ENCODE measurements at places on chromosomes 11 and 22.

GRCh38 chr11:89067264-89067663 lies 1.5 kb upstream of the GRM5 start:
- DNase-seq: no peak

DNA sequence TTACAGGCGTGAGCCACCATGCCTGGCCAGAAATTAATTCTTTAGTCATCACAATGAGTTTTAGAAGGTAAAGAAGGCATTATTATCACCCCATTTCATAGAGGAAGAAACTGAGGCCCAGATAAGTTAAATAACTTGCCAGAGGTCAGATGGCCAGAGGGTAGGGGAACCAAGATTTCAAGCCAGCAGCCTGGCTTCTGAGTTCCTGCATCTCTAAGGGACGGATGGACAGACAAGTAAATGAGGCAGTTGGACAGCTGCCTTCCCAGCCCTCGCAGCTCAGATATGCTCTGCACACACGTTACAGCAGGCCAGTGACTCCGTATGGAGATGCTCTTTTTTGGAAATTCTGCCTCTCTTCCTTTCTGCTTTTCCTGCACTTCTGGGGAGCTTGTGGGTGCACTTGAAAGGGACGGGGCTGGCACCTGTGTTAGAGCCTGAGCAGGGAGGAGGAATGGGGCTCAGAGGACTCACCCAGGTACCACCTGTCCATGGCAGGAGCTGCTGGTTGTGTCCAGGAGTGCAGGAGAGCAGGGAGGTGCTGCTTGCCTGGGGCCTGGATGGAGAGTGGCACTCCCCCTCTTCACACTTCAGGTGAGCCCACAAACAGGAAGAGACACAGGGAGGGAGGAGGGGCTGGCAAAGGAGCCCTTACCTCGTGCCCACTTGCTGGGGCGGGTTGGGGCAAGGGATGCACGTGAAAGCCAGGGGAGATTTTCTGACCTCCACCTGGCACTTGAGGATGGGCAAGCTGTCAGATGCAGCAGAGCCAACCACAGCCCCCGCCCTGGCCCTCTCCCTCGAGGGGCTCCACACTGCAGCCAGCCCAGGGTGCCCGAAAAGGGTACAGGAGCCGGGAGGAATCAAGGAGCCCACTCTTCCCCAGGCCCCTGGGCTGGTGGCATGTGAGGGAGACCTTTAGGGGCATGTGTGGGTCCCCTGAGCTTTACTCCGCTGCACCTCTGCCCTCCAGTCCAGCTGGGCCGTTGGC lies 3.3 kb upstream of the FXYD2 start:
- peak; percentile 54 for DNase-seq

- no peak for DNase-seq
Observed at GRCh38 chr11:113251281-113251680, 63.1 kb upstream of the TTC12 start.

- no peak for DNase-seq
Observed at GRCh38 chr11:12474871-12475270, 97.5 kb downstream of the PARVA start.

- no peak for DNase-seq
Observed at GRCh38 chr11:36056160-36056751, 112.4 kb downstream of the LDLRAD3 start.

DNA sequence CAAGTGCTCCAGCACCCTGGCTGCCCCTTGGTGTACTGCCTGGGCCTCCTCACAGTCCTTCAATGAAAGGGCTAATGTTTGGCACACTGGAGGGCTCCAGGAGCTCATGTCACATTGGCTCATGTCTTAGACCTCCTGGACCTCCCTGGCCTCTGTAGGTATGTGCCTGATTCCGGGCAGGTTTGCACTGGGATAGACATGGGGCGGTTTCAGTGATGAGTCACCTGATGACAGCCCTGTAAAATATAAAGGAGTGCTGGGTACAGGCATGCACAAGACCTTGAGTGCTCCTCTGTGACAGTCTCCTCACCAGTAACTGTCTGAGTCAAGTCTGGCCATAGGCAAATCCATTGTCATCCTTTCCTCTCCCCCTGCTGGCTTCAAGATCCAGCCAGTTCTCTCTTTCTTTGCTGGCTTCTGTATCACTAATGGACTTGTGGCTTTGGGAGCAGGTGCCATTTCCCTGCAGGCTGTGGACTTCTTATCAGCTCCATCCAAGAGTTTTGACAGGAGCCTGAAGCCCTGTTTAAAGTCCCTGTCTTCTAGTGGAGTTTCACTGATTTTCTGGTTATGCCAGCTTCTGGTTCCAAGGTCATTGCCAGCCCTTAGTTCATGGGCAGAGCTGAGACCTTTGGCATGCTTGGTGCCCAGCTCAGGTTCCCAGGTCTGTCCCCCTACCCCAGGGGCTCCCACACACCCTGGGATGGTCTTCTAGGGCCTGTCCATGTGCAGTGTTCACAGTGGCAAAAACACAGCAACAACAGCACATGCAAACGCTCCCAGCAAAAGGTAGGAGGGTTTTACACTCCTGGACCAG lies 22.7 kb upstream of the P2RY2 start:
- DNase-seq: no peak

- DNase-seq: no peak
Observed at GRCh38 chr11:32630844-32631243, 47.2 kb downstream of the EIF3M start.

- no peak for DNase-seq
Observed at GRCh38 chr11:6206456-6207180, 1.3 kb downstream of the C11orf42 start.

- no peak for DNase-seq
Observed at GRCh38 chr11:56380120-56380519, 4.7 kb downstream of the OR8U1 start.

- no peak for DNase-seq
Observed at GRCh38 chr11:72781063-72781312, 12.9 kb downstream of the STARD10 start.

DNA sequence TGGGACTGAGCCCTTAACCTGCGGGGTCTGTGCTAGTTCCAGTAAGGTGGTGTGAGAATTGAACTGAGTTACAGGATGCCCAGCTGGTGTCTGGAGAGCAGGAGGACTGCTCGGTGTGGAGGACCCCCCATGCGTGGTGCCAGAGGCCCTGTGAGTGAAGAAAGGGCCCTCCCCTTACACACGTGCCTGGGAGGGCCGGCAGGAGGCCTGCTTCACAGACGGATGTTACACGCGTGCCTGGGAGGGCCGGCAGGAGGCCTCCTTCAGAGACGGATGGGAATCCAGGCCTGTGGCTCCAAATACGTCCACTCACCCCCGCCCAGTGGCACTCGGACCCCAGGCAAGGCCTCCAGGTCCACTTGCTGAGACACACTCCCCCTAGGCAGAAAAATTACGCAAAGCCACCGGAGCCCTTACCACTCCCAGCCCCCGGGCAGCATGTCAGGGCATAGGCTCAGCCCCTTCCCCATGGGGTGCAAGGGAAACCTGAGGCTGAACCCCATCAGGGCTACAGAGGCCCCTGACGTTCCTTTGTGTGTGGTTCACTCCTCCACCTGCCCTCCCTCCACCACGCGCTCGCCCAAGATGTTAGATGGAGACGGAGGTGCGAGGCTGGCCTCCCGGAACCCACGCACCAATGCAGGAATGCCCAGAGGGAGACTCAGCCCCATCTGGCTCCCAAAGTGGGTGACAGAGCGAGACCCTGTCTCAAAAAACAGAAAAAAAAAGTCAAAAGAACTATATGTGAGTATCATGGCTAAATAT lies 227.8 kb downstream of the BRD1 start:
- no peak for DNase-seq

- DNase-seq: no peak
Observed at GRCh38 chr11:117369534-117369933, 41.9 kb downstream of the CEP164 start.

DNA sequence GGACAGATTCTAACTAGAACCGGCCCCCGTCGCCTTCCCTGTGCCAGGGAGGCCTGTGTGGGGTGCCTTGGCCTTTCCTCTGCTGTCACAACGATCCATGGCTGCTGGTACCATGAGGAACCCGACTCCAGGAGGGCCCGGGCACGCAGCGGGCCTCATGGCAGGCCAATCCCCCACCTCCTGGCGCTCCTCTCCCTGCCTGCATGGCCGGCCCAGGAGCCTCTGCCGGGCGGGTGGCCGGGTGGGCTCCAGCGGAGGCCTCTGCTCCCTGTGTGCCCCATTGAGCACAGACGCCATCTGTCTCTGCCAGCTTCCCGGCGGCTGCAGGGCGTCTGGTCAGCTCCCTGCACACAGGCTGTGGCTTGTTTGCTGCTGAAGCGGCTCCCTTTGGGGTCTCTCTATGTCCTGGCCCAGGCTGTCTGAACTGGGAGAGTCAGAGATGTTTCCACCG lies 86.5 kb downstream of the MYEOV start:
- DNase-seq: no peak

DNA sequence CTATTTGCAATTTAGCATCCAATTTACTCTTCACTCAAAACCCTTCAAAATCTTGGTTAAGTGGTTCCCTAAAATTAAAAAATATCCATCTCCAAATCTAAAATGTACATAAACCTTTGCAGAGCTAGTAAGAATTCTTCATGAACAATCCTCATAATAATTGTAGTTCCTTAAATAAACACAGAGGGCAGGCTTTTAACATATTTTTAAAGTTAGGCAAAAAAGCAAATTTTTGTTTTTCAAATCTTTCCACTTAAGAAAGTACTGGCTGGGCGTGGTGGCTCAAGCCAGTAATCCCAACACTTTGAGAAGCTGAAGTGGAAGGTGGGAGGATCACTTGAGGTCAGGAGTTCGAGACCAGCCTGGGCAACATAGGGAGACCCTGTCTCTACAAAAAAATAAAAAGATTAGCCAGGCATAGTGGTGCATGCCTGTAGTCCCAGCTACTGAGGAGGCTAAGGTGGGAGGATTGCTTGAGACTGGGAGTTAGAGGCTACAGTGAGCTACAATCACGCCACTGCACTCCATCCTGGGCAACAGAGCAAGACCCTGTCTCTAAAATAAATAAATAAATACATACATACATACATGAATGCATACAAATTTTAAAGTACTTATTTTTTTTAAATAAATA lies 25.1 kb upstream of the PLAAT3 start:
- no peak for DNase-seq

DNA sequence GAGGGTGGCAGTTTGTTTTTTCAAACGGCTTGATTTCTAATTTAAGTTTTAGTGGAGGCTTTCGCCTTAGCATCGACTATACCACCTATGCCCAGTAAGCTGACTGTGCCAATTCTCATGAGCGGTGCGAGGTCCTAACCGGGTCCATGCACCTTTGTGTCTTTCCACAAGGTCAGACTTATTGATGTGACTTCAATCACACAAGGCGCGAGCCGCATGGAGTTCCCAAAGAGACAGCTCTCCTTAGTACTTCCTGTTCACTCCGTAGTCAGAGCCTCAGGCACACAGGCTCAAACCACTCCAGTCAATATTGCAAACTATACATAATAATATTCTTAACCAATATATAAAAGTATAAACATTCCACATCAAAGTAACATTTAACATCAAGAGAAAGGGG lies 18.2 kb downstream of the ST14 start:
- DNase-seq: no peak

DNA sequence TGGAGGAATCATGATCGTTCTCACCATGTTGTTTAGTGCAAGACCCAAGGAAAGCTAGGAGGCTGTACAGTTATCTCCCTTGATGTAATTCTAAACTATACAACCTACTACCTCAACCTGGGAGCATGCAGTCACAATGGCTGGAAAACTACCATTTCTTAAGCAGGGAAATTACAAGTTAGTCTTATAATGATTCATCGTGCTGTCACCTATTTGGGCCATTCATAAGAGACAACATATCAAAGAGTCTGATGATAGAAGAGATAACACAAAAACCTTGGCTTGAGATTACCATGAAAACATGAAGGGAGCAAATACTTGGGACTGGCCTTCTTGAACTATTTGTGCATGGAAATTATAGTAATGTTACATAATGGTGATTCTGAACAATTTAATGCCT lies 30.5 kb upstream of the BLID start:
- DNase-seq: no peak

GRCh38 chr22:42222140-42222539 lies 48.3 kb downstream of the TCF20 start:
- no peak for DNase-seq

DNA sequence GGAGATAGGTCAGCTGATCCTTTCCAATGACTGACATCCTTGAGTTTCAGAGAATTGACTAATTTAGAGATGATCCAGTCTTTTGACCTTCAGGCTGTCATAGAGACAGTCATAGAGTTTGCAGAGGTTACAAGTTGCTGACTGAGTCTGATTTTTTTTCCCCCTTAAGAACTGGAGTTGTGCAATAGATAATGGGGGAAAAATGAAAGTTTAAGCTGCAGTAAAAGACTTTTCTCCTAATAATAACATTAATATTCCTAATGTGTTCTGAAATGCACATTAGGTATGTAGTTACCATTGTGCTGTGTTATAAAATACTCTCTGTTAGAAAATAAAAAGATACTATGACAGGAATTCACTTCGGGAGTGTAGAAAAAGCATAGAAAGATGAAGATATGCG lies 876.9 kb upstream of the RAG2 start:
- DNase-seq: no peak

GRCh38 chr22:17797721-17798559 lies 23.7 kb upstream of the BID start:
- DNase-seq: no peak

- DNase-seq: no peak
Observed at GRCh38 chr11:92643827-92644226, 325.6 kb upstream of the MTNR1B start.

DNA sequence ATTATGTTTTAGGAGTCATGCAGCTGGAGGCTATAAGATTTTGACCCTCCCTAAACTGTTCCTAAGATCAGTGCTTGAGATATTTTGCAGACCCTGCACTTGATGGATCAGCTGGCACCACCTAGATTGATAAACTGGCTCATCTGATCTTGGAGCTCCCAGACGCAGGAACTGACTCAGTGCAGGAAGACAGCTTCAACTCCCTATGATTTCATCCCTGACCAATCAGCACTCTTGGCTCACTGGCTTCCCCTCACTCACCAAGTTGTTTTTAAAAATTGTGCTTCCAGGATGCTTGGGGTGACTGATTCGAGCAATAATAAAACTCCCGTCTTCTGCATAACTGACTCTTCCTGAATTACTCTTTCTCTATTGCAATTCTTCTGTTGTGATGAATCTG lies 637.5 kb upstream of the FAT3 start:
- DNase-seq: no peak

DNA sequence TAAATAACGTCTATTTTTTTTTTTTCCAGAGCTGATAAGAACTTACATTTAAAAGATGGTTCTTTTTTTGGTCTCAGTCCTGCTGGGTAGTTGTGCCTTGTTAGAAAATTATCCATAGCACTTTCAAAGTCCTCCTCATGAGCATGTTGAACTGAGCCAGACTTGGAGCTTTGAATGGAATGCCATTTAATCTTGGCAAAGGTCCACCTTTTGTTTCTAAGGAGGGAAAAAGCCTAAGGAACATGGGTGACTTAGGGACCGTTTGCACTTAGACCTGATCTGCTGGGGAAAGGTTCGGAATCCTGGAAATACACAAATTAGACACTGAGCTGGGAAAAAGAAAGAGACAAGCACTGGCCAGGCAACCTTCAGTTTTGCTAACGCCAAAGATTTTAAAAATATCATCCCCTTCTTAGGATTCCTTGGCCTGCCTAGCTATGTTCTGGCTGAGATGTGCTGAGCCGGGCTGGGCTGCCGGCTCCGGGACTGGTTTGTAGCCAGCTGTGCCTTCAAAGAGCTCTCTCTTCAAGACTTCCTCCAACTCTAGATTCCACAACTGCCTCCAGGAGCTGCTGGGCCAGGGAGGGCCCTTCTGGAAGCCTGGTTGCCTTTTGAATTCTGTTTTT lies 67.4 kb downstream of the ENDOD1 start:
- DNase-seq: no peak

GRCh38 chr11:95337175-95337957 lies 106.4 kb upstream of the SESN3 start:
- no peak for DNase-seq
